ENCODE measurements at places on chromosomes 4 and X.

DNA sequence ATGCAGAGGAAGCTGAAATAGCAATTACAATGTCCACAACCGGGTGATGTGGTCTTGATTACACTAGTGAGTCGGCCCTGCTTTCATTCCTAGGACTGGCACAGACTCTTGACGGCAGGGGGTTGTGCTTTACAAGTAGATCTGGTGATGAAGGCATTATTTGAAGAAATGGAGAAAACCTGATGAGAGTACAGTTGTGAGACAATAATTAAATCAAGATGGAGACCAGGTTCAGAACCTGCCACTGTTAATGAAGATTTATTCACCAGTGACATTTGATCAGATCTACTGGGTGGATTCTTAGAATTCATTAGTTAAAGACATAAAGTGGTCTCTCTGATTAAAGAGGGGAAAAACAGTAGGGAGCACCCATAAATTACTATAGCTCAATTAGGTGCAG, 747.2 kb downstream of the STPG2 start:
- DNase-seq: peak; percentile 14

DNA sequence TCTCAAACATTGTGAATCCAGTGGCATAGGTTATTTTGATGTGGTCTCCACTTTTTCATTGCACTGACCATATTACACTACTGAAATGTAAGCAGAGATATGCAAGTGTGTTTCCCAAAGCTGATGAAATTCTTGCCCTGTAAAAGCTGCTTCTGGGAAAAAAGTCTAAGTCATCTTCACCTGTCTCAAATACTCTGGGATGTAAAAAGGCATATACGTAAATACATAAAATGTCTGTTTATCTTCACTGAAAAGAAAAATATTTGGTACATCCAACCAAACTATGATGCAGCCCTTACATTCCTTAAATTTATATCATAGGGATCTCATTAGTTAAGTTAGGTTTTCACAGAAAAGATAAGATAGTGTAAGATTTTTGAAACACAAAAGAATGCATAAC, 7.9 kb downstream of the KDR start:
- no peak for DNase-seq

DNA sequence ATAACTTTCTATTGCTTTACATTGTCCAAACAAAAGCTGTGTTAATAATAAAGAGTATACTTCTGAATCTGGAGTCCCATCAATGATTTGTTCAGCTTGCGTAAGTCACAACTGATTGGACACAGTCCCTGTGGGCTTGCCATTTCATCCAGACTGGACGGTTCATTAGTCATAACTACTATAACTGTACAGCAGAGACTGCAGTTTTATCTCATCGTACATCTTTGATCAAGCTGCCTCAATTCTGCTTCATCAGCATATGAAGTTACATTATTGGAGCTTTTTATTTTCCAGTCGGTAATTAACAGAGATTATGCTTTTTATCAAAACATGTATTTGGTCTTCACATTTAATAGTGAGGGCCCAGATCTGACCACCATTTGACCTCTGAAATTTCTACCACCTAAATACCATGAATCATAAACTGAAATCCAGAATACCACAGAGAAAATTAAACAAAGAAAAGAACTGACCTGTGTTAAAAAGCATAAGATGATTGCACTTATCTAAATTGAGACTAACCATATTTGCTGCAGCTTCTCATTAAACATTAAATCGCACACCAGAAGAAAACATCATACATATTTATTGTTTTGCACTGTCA, 12.5 kb upstream of the MAB21L2 start:
- DNase-seq: peak; percentile 80

DNA sequence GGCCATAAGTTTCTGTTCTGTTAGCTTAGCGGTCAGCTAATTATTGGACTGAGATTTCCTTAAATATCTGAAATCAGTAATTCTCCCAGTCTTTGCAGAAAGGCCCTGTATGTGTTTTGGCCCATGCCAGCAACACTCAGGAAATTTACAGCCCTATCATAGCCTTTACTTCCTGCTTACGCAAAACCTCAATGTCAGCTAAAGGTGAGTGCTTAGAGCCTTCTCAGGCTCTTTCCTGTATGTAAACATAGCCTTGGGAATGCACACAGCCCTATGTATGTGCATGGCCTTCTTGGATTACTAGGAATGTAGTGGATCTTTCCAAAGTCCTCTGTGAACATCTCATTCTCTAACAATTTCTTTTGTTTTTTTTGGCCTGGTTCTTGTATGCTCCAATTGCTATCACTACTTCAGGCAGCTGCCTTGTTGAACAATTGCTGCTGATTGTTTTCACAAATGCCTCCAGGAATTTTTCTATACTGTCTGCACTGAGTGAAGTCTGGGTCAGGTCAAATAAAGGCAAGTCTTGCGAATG, 200.0 kb downstream of the PPP1R2C start:
- no peak for DNase-seq
